ENCODE measurements at places on chromosomes 4 and X.

DNA sequence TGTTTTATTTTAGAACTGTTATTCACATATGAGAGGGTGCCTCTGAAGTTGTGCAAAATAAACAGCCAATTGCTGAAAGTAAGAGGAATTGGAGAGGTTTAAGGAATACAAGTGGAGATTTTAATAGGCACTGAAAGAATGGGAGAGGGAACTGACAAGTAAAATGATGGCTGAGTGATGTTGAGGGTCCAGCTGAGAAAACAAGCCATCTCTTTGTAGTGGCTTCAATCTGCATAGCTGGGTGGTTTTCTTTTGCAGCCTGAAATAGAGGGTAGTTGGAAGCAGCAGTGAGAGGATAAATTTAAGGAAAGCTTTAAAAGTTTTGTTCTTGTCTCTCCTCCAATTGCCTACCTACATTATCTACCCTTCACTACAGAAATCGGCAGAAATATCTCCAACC lies 106.7 kb upstream of the DGKK start:
- DNase-seq, result no peak

- no peak for DNase-seq
Observed at GRCh38 chr4:100736641-100737451, 219.0 kb upstream of the EMCN start.

DNA sequence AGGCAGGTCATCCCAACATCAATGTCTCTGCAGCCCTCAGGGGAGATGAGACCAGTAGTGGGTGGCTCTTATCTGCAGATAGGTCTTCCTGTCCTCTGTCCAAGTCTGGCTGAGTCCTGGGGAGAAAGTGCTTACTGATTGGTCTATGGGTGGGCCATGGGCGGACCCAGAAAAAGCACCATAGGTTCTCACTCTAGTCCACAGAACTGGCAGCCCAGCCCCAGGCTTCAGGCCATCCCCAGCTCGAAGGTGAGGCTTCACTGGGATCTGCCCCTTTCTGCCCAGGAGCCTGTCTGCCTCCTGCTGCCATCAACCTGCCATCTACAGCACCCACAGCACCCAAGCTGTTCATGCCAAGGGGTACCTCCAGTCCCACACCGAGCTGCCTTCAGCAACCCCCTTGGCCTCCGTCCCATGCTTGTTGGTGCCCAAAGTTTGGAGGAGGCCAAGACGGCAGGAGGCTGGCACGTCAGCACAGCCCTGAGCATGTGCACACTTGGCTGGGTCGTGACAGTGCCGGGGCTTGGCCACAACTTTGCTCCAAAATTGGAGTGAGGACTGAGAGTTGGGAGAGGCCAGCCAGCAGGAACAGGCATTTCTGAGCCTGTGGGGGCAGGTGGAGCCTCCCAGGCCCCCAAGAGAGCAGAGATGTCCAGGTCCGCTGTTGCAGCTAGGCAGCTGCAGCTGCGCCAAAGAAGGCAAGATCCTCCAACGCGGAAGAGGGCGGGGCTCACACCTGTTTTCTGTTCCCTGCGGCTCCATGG lies 99.6 kb downstream of the IQCM start:
- DNase-seq, result no peak

DNA sequence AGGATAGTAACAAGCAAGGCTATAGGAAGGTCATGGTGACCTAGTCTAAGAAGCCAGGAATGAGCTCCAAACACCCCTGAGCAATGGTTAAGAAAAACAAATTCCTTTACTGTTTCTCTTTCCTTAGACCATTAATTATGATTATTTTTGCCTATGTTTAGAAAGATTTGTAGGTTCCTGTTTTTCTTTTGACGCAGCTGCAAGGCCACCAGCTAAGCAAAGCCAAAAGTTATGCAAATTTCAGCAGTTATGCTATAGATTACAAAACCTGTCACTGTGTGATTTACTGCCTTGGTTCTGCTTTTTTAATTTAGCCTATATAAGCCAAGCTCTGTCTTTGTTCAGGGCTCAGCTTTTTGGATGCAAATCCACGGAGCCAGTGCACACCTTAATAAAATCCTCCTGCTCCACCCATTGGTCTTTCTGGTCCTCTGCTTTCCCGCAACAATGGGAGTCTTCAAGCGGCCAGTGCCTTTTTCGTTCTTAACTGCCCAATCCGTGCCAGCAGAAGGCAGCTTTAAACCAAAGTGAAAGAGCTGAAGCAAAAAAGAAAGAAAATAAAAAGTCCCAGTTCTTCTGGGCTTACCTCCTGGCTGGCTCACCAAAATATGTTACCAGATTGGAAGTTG lies 1.4 kb upstream of the CEP135 start:
- DNase-seq, result no peak

DNA sequence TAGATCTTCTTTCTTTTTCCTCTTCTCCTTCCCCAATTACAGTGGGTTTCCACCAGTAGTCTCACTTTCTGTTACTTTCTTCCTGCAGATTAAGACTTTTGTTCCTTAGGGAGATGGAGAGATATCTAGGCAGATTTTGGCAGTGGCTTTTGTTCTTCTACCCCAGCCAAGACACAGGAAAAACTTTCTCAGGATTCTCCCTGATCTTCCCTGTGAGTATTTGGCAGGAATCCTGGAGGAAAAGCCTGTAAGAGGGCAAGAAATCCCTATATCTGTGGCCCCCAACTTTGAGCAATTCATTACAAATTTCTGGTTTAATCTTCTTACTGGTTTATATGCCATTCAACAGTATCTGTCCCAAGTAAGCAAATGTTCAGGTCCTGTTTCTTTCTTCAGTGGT lies 21.9 kb downstream of the SLC9A7 start:
- DNase-seq, result no peak

GRCh38 chrX:107829878-107830277 lies 4.2 kb downstream of the MID2 start:
- no peak for DNase-seq

DNA sequence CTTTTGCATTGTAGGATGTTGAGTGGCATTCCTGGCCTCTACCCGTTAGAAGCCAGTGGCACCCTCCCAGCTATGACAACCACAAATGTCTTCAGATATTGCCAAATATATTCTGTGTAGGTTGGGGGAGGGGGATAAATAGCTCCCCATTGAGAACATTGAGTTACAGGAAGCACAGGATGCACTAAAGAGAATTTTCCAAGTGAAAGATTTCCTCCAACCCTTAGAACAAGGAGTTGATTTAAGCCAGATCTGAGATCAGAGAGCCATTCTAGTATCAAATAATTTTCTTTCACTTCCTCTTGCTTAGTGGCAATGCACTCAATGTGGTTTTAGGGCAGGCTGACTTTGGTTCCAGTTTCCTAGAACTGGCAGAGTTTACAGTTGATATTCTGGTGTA lies 436.6 kb downstream of the C4orf33 start:
- DNase-seq, result no peak

DNA sequence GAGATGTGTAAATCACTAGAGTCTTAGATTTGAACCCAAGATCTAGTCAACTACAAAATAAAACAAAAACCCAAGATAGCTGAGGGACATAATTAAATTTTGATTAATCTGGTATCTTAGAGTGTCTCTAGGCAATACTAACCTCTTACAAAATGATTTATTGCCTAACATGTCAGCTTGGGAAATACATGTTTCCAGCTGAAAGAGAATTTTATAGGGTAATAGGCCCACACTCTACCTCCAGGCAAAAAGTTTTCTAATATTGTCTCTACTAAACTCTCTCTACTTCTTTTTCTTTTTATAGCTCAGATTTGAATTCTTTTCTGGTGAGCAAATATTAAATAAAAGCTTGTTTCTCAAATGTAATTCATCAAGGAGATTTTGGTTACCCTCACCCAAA lies 263.2 kb downstream of the IL15 start:
- DNase-seq, result no peak

- no peak for DNase-seq
Observed at GRCh38 chr4:177119021-177119471, 190.6 kb upstream of the NEIL3 start.

GRCh38 chr4:145485120-145485519 lies 3.5 kb downstream of the SMAD1 start:
- no peak for DNase-seq

GRCh38 chr4:7649741-7650531 lies 215.2 kb upstream of the PSAPL1 start:
- DNase-seq, result no peak

- no peak for DNase-seq
Observed at GRCh38 chr4:45120163-45120562, 393.8 kb upstream of the GNPDA2 start.

DNA sequence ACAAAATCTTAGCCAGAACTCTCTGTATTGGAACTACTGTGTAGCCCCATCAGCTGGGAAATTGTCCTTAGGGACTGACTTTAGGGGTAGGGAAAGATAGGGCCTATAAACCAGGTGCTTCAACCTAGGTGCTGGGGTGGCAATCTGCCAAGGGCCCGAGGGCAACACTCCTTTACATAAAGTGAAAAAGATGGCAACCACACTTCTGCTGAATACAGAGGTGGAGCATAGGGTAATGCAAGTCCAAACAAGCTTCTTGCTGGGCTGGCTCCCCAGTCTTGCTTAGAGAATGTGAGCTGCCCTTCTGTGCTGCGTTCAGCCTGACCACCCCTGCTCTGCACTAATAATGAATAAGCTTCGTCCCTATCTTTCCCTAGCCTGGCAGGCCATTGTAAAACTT lies 9.8 kb downstream of the ZBTB33 start:
- no peak for DNase-seq

- DNase-seq, result no peak
Observed at GRCh38 chr4:146183209-146183608, 7.7 kb downstream of the LSM6 start.

GRCh38 chr4:82057990-82058544 lies 315.7 kb downstream of the HNRNPD start:
- no peak for DNase-seq

DNA sequence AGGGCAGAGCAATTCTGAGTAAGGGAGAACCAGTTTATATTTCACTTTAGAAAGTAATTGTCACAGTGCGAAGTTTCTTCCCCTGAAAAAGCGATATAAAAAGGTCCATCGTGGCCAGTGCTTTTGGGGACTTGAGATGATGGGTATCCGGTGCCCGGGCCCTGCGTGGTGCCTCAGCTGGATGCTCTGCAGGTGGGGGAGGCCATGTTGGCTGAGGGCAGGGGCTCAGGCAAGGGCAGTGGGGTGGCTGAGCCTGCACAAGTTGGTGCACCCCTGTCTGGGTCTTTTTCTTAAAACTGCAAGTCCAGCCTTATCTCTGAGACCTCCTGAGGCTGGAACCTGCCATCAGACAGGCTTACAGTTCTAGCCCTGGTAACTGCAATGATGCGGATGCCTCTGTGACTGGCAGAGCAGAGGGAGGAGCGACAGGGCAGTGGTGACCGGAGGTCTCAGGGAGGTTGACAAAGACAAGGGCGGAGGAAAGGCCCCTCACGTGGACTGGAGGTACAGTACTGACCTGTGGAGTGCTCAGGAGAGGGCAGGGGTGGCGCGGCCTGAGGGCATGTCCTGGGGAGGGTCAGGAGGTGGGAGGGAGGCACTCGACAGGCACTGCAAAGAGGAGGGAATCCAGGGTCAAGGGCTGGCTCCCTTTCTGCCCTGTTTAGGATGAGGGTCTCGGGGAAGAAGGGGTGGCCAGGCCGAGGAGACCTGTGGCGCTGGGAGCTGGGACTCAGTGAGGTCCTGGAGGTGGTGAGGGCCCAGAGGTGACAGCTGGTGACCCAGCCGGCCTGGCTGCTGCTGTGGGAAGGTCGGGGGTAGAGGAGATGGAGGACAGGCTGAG lies 1.8 kb downstream of the RGS12 start:
- DNase-seq, result no peak

- DNase-seq, result no peak
Observed at GRCh38 chr4:70277121-70277520, 34.7 kb downstream of the CSN3 start.

GRCh38 chr4:7910263-7910896 lies 29.3 kb downstream of the AFAP1 start:
- no peak for DNase-seq
